Globus pallidus (tissue), 1 donor: ENCODE measurements at places on chromosomes 3 and 15.

GRCh38 chr3:151918253-151919029 is 45.0 kb downstream of the SUCNR1 start:
- DNase-seq, result peak; percentile 11

DNA sequence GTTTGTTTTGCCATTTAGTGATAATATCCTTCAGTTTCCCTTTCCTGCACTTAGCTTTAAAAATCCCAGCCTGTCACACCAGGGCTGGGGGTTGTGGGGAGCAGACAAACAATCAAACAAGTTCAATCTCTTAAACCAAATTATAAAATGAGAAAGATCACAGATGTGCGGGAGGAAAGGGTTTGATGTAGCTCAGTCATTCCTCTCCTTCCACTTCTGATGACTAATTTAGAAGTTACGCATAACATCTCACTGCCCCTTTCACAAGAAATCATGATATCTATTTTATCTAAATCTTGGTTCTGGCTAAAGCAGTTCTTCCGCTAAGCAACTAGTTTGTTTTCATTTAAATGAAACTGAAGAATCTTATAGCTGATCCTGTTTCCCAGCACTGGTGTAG is 34.1 kb upstream of the ATG7 start:
- DNase-seq, result no peak

DNA sequence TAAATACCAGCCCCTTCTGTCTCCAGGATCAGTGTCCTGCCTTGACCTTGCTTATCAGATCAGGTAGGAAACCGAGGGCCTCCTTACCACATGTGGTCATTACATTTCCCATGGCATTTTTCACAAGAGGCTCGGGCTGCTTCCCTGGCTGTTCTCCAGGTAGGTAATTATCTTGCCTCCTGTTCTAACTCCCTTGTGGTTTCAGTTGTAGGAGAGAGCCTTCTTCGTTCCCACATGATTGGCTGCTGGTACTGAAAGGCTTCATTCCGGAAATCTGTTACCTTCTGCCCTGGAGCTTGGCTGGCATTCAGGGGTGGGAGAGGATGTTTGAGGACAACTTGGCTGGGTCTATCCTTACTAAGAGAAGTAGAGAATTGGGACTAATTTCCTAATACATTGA is 46.8 kb upstream of the RORA start:
- no peak for DNase-seq

GRCh38 chr15:51801391-51801835 is 28.0 kb upstream of the TMOD3 start:
- DNase-seq, result peak; percentile 19
